Stimulated activated CD4-positive, alpha-beta T cell treated with anti-CD3 and anti-CD28 coated beads, Interleukin-15, amount 100 ng/mL, for 48 hours (primary cell): ENCODE measurements at places on chromosomes 11 and 22.

DNA sequence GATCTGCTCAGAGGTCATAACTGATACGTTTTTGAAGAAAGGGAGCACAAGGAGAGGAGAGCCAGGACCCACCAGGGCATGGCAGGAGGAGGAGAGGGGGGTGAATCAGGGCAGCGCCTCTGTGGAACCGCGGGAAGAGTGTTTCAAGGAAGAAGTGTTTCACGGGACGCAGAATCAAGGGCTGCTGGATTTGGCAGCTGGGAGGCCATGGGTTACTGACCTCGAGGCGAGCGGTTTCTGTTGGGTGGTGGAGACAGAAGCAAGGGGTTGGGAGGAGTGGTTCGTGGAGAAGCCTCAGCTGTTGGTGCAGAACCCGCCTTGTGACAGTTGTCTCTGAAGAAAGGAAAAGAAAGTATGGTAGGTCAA is 13.1 kb downstream of the VPS26B start:
- no peak for DNase-seq

GRCh38 chr11:127242676-127243075 is 242.1 kb upstream of the KIRREL3 start:
- no peak for DNase-seq

- no peak for DNase-seq
Measured at GRCh38 chr22:29028468-29028867, 33.2 kb downstream of the C22orf31 start.

- no peak for DNase-seq
Measured at GRCh38 chr11:47577460-47578041, 1.2 kb downstream of the KBTBD4 start.
